ENCODE measurements at places on chromosomes 4 and X.

DNA sequence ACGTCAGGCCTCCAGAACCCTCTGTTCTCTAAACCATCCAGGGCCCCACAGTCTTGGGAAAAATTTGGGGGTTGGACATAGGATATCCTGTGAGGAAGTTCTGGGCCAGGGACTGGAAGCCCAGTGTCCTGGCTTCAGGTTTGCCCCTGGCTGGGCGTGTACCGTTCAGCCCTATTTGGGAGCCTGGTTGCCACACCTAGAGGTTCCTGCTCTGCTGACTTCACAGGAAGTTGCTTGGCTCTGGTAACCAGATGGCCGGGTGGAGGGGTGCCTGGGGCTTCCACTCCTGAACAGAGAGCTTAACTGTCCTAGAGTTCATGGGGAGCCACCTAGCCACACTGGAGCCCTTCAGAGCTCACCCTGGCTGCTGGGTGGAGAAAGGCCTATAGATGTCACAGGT is 1.1 kb downstream of the TAFAZZIN start:
- no peaks in the 10 kb centered on the region for H3K36me3 ChIP-seq
- H3K27me3 ChIP-seq = no peaks in the 10 kb centered on the region
- no peak overlapping the region for H3K27ac ChIP-seq
- DNase-seq = no peak
- H3K4me1 ChIP-seq = no peaks in the 10 kb centered on the region

- no peaks in the 10 kb centered on the region for H3K4me1 ChIP-seq
- no peaks in the 10 kb centered on the region for H3K27me3 ChIP-seq
- no peak overlapping the region for H3K4me3 ChIP-seq
Measured at GRCh38 chr4:78426972-78427371, 124.6 kb upstream of the ANXA3 start.

- peak overlapping the region; percentile 76 for H3K27ac ChIP-seq
- DNase-seq = peak; percentile 70
- peak overlapping the region; percentile 49 for H3K4me3 ChIP-seq
Measured at GRCh38 chrX:154097003-154097588, 421 bp downstream of the MECP2 start.

GRCh38 chr4:93646233-93646930 is 182.2 kb upstream of the ATOH1 start:
- H3K4me3 ChIP-seq = no peak overlapping the region
- H3K36me3 ChIP-seq = no peaks in the 10 kb centered on the region
- H3K4me1 ChIP-seq = no peaks in the 10 kb centered on the region
- no peak overlapping the region for H3K27ac ChIP-seq
- DNase-seq = peak; percentile 42

- H3K4me1 ChIP-seq = peaks cover 30% of the 10 kb centered on the region
- H3K27ac ChIP-seq = no peak overlapping the region
- no peaks in the 10 kb centered on the region for H3K36me3 ChIP-seq
- peak; percentile 79 for DNase-seq
- H3K27me3 ChIP-seq = no peaks in the 10 kb centered on the region
Measured at GRCh38 chr4:76987153-76987591, 37.6 kb downstream of the SEPTIN11 start.

- peaks cover 13% of the 10 kb centered on the region for H3K36me3 ChIP-seq
- H3K27ac ChIP-seq = no peak overlapping the region
- peak; percentile 22 for DNase-seq
- H3K27me3 ChIP-seq = no peaks in the 10 kb centered on the region
- H3K4me1 ChIP-seq = no peaks in the 10 kb centered on the region
Measured at GRCh38 chr4:866761-867390, 40.9 kb upstream of the CPLX1 start.

GRCh38 chr4:100379583-100380105 is 138.2 kb downstream of the EMCN start:
- H3K27me3 ChIP-seq = no peaks in the 10 kb centered on the region
- H3K36me3 ChIP-seq = no peaks in the 10 kb centered on the region
- no peak for DNase-seq
- no peak overlapping the region for H3K4me3 ChIP-seq

DNA sequence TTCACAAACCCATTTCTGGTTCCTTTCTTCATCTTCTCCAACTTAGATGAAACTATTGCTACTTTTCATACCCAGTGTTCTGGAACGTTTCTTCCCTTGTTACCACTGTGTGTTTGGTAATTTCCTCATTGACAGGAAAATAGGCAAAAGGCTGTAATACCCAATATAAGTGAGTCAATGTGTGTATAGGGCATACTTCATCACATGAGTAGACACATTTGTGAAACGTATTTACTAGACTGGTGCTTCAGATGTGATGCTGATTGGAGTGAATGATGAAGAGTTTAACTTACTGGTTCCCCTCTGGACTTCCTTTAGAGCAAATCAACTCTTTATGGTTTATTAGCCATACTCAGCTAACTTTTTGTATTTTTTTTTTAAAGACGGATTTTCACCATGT is 195.1 kb upstream of the ATP6AP2 start:
- no peaks in the 10 kb centered on the region for H3K27me3 ChIP-seq
- no peak overlapping the region for H3K27ac ChIP-seq
- no peaks in the 10 kb centered on the region for H3K36me3 ChIP-seq
- no peaks in the 10 kb centered on the region for H3K4me1 ChIP-seq

DNA sequence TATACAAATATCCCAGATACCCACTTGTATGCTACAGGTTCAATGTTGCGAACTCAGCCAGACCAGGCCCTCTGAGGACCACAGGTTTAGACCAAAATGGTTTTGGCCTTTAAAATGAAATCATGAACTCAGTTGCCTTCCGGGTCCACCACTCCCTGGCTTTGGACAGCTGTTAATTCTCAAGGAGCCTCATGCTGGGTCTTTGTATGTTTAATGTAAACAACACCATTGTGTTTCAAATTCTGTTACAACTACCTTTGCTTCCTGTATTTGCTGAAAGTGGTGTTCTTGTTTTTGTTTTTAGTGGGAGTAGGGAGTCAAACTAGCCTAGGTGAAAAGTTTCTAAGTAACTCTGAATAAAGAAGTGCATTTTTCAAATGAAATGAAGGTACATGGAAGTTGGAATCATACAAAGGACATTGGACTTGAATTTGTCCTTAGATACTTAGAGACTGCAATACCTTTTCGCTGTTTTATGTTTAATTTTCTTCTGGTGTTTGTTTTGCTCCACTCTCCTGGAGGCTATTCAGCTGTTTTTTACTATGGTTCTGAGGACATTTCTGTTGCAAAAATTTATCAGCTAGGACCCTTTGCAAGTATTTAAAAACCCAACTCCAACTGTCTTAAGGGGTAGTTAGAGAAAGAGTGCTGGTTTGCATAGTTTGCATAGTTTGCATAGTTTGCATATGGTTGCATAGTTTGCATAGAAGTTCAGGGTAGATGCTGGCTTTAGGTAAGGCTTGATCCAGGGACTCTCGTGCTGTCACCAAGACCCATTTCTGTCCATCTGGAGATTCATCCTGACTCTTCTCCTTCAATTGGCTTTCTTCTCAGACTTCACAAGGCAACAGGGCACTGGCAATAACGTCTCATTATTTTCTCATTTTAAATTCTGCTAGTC is 70.1 kb downstream of the MID1IP1 start:
- DNase-seq = peak; percentile 74
- H3K27me3 ChIP-seq = no peaks in the 10 kb centered on the region
- peak overlapping the region; percentile 80 for H3K27ac ChIP-seq
- peaks cover 2% of the 10 kb centered on the region for H3K4me1 ChIP-seq

GRCh38 chr4:93394545-93395081 is 433.9 kb upstream of the ATOH1 start:
- no peak overlapping the region for H3K27ac ChIP-seq
- H3K4me1 ChIP-seq = no peaks in the 10 kb centered on the region

DNA sequence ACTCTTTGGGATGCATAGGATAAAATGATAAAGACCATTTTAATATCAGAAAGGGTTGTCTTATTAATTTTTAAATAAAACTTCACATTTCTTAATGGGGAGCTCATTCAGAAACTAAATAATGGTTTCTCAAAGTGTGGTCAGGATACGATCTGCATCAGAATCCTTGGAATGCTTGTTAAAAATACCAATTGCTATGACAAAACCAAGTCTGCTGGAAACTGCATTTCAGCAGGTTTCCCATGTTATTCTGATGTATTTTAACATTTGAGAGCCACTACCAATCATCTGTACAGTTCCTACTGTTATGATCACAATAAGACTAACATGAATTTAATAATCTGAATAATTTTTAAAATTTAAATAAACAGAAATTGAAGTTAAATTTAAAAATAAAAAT is 115.1 kb downstream of the SOWAHB start:
- peaks cover 2% of the 10 kb centered on the region for H3K4me1 ChIP-seq
- DNase-seq = peak; percentile 84
- no peaks in the 10 kb centered on the region for H3K27me3 ChIP-seq
- no peak overlapping the region for H3K27ac ChIP-seq

- no peaks in the 10 kb centered on the region for H3K27me3 ChIP-seq
- H3K27ac ChIP-seq = no peak overlapping the region
- DNase-seq = no peak
- no peaks in the 10 kb centered on the region for H3K4me1 ChIP-seq
- no peak overlapping the region for H3K4me3 ChIP-seq
Measured at GRCh38 chr4:88275949-88276515, 8.3 kb downstream of the PPM1K start.

- no peak overlapping the region for H3K4me3 ChIP-seq
- DNase-seq = no peak
- peaks cover 2% of the 10 kb centered on the region for H3K4me1 ChIP-seq
- no peak overlapping the region for H3K27ac ChIP-seq
Measured at GRCh38 chr4:5870701-5871100, 22.2 kb downstream of the CRMP1 start.

DNA sequence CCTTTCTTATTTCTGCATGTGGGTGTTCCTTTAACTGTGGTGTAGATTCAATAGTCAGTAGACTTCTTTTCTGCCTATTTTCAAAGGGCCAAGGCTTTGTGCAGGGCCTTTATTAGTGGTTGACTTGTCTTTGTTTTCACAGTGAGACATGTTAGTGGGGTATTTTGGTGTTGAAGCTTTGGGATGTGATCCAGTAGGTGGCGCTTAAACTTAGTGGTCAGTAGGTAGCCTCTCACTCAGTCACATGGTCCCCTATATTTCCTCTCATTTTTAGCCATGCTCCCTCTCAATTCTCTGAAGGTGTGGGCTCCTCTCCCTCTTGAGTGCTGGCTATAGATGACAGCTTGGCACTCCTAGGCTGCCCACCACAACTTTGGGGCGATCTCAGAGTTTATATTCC is 23.4 kb upstream of the SLC10A7 start:
- H3K36me3 ChIP-seq = no peaks in the 10 kb centered on the region
- H3K27ac ChIP-seq = no peak overlapping the region
- no peak overlapping the region for H3K4me3 ChIP-seq
- H3K27me3 ChIP-seq = no peaks in the 10 kb centered on the region

- no peak overlapping the region for H3K4me3 ChIP-seq
- H3K4me1 ChIP-seq = no peaks in the 10 kb centered on the region
- DNase-seq = peak; percentile 38
- no peaks in the 10 kb centered on the region for H3K27me3 ChIP-seq
- no peaks in the 10 kb centered on the region for H3K36me3 ChIP-seq
- H3K27ac ChIP-seq = no peak overlapping the region
Measured at GRCh38 chr4:116020141-116020722, 906.8 kb upstream of the NDST4 start.

DNA sequence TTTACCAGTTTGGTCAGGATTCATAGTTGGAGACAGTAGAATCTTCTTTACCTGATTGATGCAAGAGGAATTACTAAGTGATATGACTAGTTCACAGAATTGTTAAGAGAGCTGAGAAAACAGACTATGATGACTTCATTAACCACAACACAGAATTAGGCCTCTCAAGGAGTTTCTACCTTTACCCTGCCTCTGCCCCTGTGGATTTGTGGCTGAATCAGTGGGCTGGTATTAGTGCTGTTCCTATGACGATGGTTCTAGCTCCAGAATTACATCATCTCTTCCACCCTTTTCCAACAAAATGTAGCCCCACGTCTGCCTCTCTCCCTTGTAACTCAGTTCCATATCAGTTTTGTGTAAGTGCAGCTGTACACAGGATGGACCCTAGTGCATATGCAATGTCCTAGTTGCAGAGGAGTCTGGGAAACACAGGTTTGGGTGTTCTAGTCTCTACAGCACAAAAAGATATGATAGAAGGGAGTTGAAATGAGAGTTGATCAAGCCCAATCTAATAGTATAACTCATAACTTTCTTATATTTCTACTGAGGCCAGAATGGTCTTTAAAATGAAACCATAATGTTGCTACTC is 99.3 kb downstream of the ANXA5 start:
- no peaks in the 10 kb centered on the region for H3K27me3 ChIP-seq
- no peaks in the 10 kb centered on the region for H3K36me3 ChIP-seq
- peak; percentile 37 for DNase-seq
- no peak overlapping the region for H3K27ac ChIP-seq

DNA sequence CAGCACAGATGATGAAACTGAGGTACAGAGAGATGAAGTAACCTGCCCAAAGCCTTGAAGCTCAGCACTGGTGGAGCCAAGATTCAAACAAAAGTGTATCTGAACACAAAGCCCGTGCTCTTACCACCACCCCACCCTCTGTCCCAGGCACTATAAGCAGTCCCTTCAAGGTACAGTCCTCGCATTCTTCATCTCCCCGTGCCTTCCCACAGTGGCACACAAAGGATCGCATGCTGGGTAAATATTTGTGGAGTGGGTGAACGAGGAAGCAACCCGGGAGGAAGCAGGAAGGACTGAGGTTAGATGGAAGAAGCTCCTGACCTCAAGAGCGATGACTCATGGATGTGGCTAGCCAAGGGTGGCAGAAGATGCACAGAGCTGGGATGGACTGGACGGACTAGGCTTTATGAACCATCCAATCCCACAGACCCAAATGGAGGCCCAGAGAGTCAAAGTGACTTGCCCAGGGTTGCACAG is 18.4 kb downstream of the IQSEC2 start:
- no peaks in the 10 kb centered on the region for H3K4me1 ChIP-seq
- no peak overlapping the region for H3K27ac ChIP-seq
- DNase-seq = no peak
- no peak overlapping the region for H3K4me3 ChIP-seq
- H3K27me3 ChIP-seq = no peaks in the 10 kb centered on the region

GRCh38 chrX:153457827-153458466 is 12.1 kb upstream of the TREX2 start:
- H3K36me3 ChIP-seq = no peaks in the 10 kb centered on the region
- H3K4me3 ChIP-seq = no peak overlapping the region
- H3K27me3 ChIP-seq = no peaks in the 10 kb centered on the region
- no peak for DNase-seq
- H3K27ac ChIP-seq = no peak overlapping the region
- H3K4me1 ChIP-seq = no peaks in the 10 kb centered on the region

DNA sequence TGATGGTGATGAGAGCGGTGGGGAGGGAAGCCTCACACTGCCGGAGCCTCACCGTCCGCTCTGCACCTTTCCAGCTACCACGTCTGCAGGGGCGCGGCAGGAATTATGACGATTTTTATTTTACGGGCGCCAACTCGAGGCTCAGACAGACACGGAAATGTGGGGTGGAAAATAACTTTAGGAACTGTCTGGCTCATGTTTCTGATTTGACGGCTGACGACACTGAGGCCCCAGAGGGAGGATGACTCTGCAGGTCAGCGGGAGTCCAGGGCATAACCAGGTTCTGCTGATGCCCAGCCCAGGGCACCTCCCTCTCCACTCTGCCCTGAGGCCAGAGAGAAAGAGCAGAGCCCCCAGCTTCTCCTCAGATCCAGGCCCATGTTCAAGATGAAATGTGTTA is 43.9 kb downstream of the C4orf50 start:
- no peaks in the 10 kb centered on the region for H3K36me3 ChIP-seq
- no peak overlapping the region for H3K27ac ChIP-seq
- H3K27me3 ChIP-seq = no peaks in the 10 kb centered on the region
- no peak for DNase-seq

GRCh38 chr4:133996431-133997121 is 205.0 kb downstream of the PABPC4L start:
- peak overlapping the region; percentile 43 for H3K27ac ChIP-seq
- no peaks in the 10 kb centered on the region for H3K27me3 ChIP-seq
- H3K36me3 ChIP-seq = no peaks in the 10 kb centered on the region
- H3K4me3 ChIP-seq = no peak overlapping the region
- peak; percentile 80 for DNase-seq
